Eye (tissue), 1 donor: ENCODE measurements at places on chromosomes 12 and 14.
A peak's percentile ranks its signal among the peaks of the same experiment; 100 is the strongest.

- DNase-seq = no peak
These were observed 2.6 kb downstream of the TSPAN8 start for GRCh38 chr12:71155225-71155624.

DNA sequence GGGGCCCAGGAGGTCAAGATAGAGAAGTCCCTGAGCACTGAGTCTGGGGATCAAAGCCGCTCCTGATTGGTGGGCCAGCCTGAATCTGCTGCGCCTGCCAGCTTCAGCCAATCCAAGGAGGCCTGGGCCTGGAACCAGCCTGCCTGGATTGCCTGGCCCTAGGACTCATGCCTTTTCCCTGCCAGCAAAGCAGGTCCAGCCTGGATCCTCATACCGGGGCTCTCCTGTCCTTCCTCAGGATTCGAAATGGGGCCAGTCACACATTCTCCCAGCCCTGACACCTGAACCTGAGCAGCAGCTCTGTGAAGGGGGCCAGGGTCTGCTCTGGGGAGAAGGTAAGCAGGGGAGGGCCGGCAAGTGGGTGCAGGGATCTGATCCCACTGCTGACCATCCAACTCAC lies 81.9 kb downstream of the NINJ2 start:
- no peak for DNase-seq

- no peak for DNase-seq
These were observed 13.5 kb downstream of the ATP2B1 start for GRCh38 chr12:89695100-89695499.

DNA sequence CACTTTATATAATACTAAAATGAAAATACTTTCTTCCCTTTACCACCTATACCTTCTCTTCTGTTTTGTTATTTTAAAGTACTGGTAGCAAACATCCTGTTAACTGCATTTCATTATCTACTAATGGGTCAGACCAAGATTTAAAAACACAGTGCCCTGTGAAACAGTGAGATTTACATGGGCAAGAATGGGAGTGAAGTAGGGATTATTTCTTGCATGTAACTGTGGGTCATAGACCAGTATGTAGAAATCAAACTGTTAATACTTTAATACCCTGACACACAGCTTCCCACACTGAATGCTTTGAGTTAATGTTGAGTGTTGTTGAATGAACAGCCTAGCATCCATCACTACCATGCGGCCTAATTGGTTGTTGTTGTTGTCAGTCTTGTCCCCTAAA lies 61.6 kb downstream of the PLEKHA5 start:
- no peak for DNase-seq

DNA sequence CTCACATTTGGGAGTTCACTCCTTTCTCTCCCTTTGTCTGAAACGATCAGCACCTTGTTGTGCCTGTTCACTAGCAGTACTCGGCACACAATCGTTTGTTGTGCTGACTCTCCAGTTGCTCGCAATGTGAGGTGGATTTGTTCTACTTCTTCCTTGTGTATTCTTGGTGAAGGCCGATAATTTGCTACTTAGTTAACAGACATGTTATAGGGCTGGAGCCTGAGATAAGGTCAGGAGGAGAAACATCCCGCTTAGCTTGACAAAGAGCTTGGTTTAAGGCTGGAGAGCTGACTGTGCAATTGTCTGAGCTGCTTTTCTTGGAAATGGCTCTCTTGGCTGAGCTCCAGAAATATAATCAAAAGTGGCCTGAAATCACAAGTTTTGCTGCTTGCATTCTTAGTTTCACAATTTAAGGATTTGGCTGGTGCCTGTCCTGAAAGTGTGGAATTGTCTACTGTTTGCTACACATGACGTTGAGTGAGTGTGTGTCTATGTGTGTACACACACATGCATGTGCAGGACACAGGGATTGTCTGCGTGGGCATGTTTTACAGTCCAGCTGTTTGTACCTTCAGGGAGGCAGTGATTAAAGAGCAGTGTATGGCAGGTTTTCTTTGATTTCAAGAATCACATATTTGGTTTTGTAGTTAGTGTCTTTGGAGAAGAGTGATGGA lies 77.7 kb downstream of the ARF6 start:
- DNase-seq = peak; percentile 74

DNA sequence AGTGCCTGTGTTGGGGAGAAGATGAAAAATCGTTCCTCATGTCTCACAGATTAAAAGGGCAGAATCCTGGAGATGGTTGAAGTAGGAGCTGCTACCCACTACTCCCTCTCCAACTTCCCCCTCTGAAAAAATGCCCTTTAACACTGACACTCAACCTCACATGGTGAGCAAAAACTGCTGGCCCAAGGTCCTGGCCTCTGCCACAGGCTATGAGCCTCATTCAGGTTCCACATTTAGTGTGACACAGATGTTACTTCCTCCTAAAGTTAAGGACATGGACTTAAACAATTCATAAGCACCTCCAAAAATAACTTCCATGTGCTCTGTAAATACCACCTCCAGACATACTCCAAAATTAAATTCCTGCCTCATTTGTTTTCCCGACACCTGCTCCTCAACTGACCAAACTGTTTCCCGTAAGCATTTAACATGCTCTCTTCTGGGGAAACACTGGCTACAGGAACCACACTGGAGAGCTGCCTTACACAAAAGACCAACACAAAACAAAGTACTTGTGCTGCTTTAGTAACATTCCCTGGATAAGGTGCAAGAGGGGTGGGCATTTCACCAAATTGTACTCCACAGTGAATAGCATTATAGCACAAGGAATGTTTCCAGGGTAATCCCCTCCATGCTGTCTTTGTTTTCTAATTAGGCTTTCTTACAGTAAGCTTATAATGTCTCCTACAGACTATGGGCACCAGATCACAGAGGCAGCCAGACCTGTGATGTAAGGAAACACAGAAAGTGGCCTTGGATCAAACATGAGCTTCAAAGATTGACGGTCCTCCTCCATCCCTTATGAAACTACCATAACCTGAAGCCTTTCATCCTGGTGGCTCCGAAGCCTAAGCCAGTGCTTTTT lies 57.0 kb downstream of the PHLDA1 start:
- no peak for DNase-seq

GRCh38 chr14:90816681-90817436 lies 629 bp upstream of the TTC7B start:
- no peak for DNase-seq
